ENCODE measurements at places on chromosomes 1 and 21.

DNA sequence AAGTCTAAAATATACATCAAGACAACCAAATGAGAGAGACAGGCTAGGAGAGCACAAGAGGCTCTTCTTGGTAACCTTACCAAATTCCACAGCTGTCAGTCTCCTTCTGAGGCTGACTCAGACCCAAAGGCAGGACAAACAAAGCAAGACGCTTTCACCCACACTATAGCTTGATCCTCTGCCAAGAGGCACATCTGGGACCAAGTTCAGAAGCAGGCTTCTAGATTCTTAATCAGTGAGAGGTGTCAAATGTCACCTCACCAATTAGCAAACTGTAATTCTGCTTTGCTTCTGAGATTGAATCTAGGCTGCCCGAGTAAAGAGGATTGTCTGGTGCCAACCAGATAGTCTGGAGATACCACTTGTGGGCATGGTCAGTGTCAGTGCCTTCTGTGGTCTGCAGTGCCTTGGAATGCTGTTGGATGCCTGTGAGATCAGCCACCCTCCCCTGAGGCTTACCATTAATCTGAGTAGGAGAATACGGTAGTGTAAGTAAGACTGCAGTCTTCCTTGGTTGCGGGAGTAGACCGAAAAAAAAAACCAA, 151.0 kb downstream of the FMN2 start:
- no peak for DNase-seq

- no peak for DNase-seq
These were observed 17.0 kb upstream of the ALDH4A1 start for GRCh38 chr1:18919197-18919905.

DNA sequence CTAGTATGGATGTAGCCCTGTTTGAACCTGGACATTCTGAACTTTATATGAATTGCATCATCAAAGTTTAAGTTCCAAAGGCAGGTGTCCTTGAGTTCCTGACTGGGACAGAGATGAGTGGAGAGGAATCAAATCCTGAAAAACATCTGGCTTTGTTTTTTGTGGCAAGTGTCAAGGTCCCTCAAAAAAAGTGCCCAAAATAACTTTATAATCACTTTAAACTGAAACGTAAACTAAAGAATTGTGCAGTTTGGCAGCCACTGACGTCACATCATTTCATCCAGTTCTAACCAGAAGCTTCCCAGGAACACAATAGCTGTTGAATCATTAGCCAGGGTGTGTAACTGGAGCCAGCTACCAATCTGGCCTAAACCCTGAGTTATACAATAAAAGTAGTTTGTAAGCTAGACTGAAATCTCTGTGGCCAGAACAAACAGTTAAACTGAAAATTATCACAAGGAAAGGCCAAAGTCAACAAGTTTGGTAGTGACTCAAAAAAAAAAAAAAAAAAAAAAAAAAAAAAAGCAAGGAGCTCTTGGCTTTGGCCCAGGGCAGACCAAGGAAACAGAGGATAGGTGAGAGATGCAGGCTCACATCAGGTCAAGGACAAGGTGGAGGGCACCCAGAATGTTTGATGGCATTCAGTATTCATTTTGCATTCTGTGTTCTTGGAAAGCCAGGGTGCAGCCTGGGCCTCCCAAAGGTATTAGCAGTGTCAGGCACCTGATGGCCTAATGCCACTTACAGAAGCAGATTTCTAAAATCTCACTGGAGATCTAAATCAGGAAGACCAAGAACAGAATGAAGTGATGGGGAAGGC, 74.3 kb downstream of the TNFSF18 start:
- DNase-seq, result no peak

- no peak for DNase-seq
These were observed 135.0 kb downstream of the LHX4 start for GRCh38 chr1:180365039-180365438.

- no peak for DNase-seq
These were observed 278.4 kb downstream of the USH2A start for GRCh38 chr1:216144661-216145450.

DNA sequence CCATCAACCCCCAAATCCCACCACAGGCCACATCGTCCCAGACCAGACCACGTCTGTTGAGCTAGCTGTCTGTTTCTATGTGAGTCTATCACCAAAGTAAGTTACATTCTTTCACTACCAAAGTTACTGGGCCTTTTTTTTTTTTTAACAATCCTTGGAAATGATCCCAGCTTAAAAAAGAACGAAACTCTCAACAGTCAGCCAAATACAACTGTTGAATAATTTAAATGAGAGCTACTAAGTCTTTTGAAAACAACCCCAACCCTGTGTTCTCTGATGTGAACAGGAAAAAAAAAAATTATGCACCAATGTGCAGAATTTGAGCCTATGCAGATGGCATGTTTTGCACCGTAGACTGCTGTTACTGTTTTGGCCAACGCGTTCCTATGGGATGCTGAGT, 134.0 kb upstream of the ETS2 start:
- DNase-seq, result no peak

- DNase-seq, result no peak
These were observed 1.9 kb downstream of the UBL4B start for GRCh38 chr1:110114173-110114572.

- no peak for DNase-seq
These were observed 39.8 kb downstream of the NEK7 start for GRCh38 chr1:198196630-198197029.
